Type B pancreatic cell (in vitro differentiated cells): ENCODE measurements at places on chromosomes 1 and 21.

DNA sequence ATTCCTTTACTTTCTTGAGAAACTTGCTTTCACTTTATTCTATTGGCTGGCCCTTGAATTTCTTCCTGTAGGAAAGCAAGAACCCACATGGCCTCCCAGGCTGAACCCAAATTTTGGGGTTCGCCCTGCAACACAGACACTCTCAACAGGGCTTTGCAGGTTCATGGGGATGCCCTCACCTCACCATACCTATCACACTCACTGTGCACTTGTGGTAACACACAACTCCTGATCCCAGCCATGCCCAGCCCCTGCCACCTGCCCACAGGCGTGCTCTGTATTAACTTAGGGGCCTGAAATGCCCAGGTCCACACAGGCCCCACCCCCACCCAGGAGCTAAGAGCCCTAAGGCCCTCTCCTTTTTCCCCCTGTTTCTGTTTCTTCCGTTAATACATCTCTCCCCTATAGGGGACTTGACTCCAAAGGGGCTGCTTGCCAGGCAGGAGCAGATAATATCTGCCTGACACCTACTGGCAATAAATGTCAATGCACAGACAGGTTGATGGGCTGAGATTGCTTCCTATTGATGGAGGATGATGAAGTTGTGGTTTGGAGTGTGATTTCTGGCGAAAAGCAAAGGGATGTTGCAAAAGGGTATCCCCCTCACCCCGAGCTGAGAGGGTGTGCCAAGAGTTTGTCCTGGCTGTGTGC lies 171.5 kb downstream of the AJAP1 start:
- DNase-seq = no peak

GRCh38 chr1:179816196-179816960 lies 61.2 kb downstream of the TOR1AIP2 start:
- DNase-seq = no peak

DNA sequence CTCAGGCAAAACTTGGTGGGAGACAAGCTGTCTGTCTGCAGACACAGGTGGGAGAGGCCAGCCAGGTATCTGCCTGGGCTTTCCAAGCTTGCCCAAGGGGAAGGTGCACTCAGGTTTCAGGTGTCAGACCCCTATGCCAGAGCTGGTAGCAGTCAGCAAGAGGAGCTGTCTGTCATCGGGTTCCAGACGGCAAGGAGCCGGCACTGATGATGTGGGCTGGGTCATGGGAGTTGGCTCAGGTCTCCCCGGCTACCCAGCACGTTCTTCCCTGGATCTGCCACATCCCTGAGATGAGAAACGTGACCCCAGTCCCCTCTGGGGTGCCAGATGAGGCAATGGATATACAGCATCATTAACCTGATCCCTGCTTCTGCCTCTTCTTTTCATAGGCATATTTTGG lies 23.0 kb downstream of the TMCC2 start:
- DNase-seq = no peak

DNA sequence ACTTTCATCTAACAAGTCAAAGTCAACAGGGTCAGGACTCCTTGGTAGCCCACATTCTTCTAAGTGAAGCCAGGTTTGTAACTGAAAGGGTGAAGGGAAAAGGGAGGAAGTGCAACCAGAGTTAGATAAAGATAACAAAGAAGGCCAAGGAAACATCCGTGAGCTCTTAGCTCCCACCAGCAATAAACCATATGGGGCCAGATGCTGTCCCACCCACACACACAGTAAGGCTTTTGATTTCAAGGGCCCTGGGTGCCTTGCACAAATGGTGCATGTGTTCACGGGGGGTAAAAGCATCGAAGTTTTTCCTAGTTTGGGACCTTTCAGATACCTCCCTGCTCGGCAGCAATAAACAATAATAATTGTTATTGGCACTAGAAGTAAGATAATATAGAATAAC lies 5.1 kb upstream of the TIAM1 start:
- DNase-seq = no peak

DNA sequence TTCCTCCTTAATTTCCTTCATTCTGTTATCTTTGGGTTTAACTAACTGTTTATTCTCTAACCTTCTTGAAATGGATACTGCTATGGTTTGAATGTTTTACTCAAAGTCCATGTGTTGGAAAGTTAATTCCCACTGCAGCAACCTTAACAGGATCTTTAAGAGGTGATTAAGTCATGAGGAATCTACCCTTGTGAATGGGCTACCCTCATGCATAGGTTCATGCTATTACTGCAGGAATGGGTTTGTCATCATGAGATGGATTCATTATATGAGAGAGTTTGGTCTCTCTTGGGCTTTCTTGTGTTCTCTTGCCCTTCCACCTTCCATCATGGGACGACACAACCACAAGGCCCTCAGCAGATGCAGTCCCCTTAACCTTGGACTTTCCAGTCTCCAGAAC lies 516.9 kb downstream of the ADGRL2 start:
- no peak for DNase-seq

DNA sequence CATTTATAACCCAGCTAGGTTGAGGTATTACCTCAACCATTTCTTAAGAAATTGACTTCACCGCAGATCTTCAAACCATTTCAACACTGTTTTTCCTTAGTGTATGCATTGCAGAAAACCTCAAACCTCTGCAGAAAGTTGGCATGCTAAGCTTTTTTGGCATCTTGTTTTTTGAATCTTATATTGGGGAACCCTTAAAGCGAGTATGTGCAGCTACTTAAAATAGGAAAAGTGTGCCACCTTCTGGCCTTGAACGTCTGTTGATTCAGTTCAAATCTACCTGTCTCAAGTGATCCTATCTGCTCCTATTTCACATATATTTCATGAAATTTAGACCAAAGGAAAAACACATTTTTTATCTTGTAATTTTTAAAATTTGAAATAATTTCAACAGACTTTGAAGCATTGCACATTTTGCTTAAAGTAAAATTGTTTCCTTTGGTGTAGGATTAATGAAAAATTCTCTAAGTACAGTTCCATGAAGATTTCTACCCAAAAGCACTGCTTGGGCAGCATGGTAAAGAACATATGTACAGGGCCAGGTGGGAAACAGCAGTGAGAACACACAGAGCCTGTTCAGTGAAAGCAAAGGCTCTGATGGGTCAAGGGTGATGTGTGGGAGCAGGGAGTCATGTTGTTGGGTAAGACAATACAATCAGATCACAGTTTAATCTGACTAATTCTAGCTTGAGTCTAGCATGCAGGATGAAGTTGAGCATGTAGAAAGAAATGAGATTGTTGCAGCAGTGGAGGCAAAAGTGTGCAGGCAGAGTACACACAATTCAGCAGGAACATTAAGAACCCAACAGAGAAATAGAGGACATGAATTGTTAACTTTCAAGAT lies 17.2 kb downstream of the HENMT1 start:
- DNase-seq = no peak
